ENCODE measurements at places on chromosomes 2 and 18.

GRCh38 chr2:28493636-28494035, 2.2 kb upstream of the PLB1 start:
- DNase-seq = no peak

- no peak for DNase-seq
Measured at GRCh38 chr2:18777250-18777812, 188.0 kb upstream of the NT5C1B start.

DNA sequence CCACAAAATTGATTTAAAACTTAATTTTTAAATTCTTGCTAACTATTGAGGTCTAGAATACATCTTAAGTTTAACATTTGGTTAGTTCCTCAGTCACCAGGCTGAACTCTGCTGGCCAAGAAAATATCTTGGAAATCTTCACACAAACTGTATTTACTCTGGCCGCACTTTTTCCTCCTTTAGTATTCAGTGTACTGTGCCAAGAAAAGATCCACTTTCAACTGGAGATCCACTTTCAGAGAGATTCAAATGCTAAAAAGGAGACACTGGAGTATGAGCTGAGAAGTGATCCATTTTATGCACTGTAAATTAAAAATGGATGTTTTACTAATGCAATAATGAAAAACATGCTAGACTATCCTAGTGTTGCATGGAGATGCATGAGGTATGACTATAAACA, 98.1 kb downstream of the ANTXR1 start:
- no peak for DNase-seq

- no peak for DNase-seq
Measured at GRCh38 chr2:232342635-232343565, 35.7 kb upstream of the ALPP start.

DNA sequence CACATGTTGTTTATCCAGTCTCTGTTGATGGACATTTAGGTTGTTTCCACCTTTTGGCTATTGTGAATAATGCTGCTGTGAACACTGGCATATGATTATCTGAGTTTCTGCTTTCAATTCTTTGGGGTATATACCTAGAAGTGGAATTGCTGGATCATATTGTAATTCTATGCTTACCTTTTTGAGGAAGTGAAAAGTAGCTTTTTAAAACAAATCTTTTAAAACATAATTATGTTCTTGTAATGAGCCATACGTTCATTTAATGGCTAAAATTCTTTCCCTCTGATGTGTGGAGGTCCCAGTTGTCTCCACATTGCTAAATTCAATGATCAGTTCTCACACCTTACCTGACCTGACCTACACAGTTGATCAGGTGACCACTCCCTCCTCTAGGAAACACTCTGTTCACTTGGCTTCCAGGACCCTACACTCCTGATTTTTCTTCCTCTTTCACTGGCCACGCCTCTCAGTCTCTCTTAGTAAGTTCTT, 27.8 kb upstream of the SERTAD2 start:
- DNase-seq = no peak

DNA sequence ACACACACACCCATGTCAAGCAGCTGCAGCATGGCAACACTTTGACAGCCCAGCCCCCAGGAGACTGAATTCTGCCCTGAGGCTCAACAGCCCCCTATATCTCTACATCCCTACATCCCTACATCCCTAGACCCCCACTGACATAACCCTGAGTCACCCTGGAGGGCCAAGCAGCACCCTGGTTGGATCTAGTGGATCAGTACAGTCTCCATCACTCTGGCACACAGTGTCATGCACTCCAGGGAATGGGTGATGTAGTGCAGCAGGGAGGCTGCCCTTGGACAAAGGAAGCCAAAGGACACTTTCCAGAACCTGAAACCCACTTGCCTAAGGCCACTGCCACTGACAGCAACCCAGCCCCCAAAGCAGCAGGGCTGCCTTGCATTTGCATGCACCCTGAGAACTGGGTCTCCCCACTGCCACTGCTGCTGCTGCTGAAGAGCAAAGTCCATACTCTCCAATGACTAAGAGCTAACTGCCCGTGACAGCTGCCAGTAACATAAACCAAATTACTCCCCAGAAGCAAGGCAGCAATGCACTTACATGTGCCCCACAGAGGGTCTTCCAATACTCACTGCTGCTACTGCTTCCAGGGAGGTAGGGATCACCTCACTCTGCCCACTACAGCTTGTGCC, 681.6 kb upstream of the KLHL29 start:
- no peak for DNase-seq

- no peak for DNase-seq
Measured at GRCh38 chr2:44748-45341, 1.5 kb downstream of the FAM110C start.

GRCh38 chr2:78749638-78750037, 275.9 kb upstream of the REG3G start:
- DNase-seq = no peak

- no peak for DNase-seq
Measured at GRCh38 chr2:105090091-105090490, 52.2 kb downstream of the MRPS9 start.

- DNase-seq = no peak
Measured at GRCh38 chr2:148282201-148282600, 261.3 kb downstream of the MBD5 start.

All from effector memory CD4-positive, alpha-beta T cell (primary cell).